Activated CD8-positive, alpha-beta memory T cell treated with anti-CD3 and anti-CD28 coated beads, Interleukin-2, amount 10 ng/mL, durations not matched to agents 7 days and 5 days (primary cell): ENCODE measurements at places on chromosomes 1 and 21. TPM values are rescaled to one million over a fixed set of nuclear protein-coding genes. Genes with fewer than 3 reads are reported as not detected.

CFAP57 gene
- total RNA-seq = 0.09 TPM

DCST2 gene
- 0.29 TPM for total RNA-seq

APH1A gene
- total RNA-seq = 122 TPM

- no peak overlapping the region for H3K27ac ChIP-seq
- no peaks in the 10 kb centered on the region for H3K36me3 ChIP-seq
- H3K4me3 ChIP-seq = no peak overlapping the region
Measured at GRCh38 chr1:179785031-179785431, 41.9 kb downstream of the FAM163A start.

DNA sequence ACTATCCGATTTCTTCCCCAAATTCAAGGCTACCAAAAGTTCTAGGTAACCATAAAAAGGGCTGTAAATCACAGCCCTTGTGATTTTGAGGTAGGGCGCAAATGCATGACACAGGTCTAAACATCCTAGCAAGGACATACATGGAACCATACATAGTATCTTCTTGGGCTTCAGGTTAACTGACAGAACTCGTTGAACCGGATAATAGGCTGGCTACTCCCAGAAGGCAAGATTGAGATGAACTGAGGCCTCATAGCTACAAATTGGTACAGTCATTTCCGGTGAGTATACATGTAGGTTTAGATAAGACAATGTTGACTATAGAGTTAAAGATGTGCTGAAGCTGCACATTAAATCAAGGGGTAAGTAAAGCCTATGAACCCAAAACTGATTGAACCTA, 27.3 kb upstream of the TP53BP2 start:
- no peaks in the 10 kb centered on the region for H3K36me3 ChIP-seq
- H3K27ac ChIP-seq = no peak overlapping the region
- no peak overlapping the region for H3K4me3 ChIP-seq

DNA sequence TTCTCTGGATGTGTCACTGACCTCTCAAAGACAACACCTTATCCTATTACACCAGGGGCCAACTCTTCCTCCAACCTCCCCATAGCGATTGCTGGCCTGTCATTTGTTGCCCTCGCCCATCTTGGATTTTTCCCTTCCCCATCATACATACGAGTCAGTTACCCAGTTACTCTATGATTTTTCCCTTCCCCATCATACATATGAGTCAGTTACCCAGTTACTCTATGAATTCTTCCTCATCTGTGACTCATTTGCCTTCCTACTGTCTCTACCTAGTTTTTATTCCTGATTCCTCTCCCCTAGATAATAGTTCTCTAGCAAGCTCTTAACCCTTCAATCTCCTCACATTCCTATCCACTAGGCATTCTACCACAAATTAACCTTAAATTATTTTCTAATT, 178.8 kb downstream of the NR5A2 start:
- peaks cover 33% of the 10 kb centered on the region for H3K27me3 ChIP-seq
- no peak overlapping the region for H3K4me3 ChIP-seq
- no peak overlapping the region for H3K27ac ChIP-seq
- H3K4me1 ChIP-seq = peaks cover 4% of the 10 kb centered on the region

GRCh38 chr1:212754680-212755079, 36.9 kb downstream of the NSL1 start:
- H3K27ac ChIP-seq = peak overlapping the region; percentile 49
- H3K4me1 ChIP-seq = peaks cover 54% of the 10 kb centered on the region
- peaks cover 6% of the 10 kb centered on the region for H3K36me3 ChIP-seq
- H3K27me3 ChIP-seq = no peaks in the 10 kb centered on the region

GRCh38 chr1:226690460-226690982, 48.6 kb downstream of the ITPKB start:
- H3K4me1 ChIP-seq = peaks cover 70% of the 10 kb centered on the region
- peak overlapping the region; percentile 90 for H3K27ac ChIP-seq
- H3K4me3 ChIP-seq = peak overlapping the region; percentile 32
- peaks cover 13% of the 10 kb centered on the region for H3K36me3 ChIP-seq
- DNase-seq = peak; percentile 66
- no peaks in the 10 kb centered on the region for H3K27me3 ChIP-seq

DNA sequence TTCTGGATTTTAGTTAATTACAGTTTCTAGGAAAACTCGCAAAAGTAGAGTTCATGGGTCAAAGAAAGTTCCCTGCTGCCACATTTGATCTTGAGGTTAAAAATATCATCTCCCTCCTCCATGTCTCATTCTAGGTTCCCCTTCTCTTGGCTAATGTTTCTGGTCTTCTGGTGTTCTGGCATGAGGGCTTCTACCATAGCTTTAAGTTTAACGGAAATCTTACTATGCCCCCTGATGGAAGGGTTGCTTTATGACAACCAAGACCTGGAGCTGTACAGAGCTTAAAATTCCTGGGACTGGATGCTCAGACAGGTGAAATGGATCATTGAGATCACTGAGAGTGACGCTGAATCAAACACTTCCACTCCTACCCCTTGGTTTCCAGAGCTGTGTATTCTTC, 1881.7 kb downstream of the MRPL39 start:
- no peak overlapping the region for H3K27ac ChIP-seq
- H3K4me1 ChIP-seq = no peaks in the 10 kb centered on the region
- H3K36me3 ChIP-seq = no peaks in the 10 kb centered on the region
- no peaks in the 10 kb centered on the region for H3K27me3 ChIP-seq
- no peak for DNase-seq

C1orf52 gene
- 28.7 TPM for total RNA-seq

DNA sequence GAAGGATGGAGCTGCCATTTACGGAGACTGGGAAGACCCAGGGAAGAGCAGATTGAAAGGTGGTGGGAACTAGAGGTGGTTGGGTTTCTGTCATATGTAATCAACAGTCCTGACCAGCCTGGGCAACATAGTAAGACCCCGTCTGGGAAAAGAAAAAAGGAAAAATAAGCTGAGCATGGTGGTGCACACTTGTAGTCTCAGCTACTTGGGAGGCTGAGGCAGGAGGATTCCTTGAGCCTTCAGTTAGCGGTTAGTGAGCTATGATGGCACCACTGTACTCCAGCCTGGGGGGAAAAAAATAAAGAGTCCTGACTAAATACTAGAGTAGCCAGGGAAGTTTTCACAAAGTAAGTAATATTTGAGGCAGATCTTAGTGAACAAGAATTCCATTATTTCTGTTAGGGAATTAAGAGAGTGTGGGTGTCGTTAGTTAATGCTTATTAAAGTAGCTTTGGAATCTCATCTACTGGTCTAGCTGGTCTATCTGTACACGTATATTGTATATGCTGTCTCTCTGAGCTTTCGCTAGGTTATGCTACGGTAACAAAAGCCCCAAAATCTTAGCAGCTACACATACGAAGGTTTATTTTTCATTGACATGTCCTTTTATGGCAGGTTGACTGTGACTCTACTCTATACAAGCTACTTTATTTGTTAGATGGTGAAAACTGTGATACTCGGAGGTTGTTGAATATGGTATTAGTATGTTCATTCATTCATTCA, 4.4 kb downstream of the NBPF1 start:
- H3K36me3 ChIP-seq = no peaks in the 10 kb centered on the region
- DNase-seq = no peak
- H3K4me3 ChIP-seq = no peak overlapping the region
- no peak overlapping the region for H3K27ac ChIP-seq

DNA sequence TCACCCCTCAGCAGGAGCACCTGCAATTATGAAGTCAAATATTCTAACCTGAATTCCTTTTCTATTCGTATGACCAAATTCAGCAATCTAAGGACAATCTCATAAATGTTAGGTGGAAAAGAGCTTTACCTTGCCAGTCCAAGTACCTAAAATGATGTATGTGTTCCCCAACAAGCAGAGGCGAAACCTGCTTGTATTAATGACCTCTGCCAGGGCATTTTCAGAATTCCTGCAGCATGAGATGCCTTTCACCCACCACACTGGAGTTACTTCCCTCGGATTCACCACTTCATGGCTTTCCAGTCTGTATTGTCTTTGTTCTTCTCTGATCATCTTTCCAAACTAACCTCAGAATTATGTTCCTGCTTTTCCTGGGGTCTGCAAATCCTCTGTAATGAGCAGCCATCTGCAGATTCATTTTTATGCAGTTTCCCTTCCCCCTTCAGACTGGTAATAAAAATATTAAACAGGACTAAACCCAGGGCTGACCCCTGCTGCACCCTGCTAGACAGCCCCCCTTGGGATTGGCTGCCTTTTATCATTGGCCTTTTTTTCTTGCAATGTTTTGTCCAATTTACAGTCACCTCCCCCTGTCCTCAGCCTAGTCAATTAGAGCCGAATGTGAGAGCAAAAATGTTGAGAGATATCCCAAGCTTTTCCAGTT, 26.6 kb upstream of the CASQ2 start:
- no peaks in the 10 kb centered on the region for H3K4me1 ChIP-seq
- no peak for DNase-seq
- no peak overlapping the region for H3K27ac ChIP-seq
- H3K27me3 ChIP-seq = peaks cover 21% of the 10 kb centered on the region
- no peak overlapping the region for H3K4me3 ChIP-seq

DNA sequence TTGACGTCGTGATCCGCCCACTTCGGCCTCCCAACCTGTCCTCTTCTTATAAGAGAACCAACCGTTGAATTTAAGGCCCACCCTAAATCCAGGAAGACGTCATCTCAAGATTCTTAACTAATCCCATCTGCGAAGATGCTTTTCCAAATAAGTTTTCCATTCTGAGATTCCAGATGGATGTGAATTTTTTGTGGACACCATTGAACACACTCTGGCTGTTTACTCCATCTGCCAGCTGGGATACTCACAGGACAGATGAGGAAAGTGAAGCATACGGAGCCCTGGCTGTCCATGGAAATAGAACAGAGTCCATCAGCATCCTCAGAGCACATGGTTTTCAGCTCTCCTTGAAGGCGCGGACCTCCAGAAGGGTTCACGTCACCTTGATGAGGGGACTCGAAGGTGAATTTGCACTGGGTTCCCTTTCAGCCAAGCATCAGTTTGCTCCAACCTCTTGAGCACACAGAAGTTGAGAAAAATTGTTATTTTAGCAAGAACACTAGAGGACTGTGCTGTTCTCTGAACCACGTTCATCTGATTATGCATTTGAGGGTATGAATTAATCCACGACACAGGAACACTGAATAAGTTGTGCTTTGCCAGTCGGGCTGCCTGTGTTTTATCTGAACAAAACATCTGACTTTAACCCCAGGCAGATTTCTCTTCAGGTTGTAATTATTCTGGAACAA, 68.6 kb downstream of the KAZN start:
- H3K4me3 ChIP-seq = no peak overlapping the region
- no peak overlapping the region for H3K27ac ChIP-seq

GRCh38 chr1:163980394-163980793, 578.6 kb upstream of the PBX1 start:
- H3K27ac ChIP-seq = no peak overlapping the region
- no peak for DNase-seq
- H3K4me1 ChIP-seq = no peaks in the 10 kb centered on the region

DNA sequence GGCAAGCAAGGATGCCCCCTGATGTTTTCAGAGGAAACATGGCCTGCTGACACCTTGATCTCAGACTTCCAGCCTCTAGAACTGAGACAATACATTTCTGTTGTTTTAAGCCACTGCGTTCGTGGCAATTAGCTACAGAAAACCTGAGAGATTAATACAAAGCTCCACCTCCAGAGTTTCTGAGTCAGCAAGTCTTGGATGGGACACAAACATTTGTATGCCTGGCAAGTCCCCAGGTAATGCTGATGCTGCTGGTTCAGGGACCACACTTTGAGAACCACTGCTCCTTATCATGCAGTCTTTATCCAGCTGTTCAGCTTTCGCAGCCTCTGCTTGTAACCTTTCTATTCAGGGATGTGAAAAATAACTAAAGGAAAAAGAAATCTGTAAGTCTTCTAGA, 565.7 kb upstream of the PLXNA2 start:
- DNase-seq = no peak
- H3K4me1 ChIP-seq = no peaks in the 10 kb centered on the region
- H3K36me3 ChIP-seq = no peaks in the 10 kb centered on the region
- H3K27me3 ChIP-seq = no peaks in the 10 kb centered on the region
- H3K27ac ChIP-seq = no peak overlapping the region

GRCh38 chr1:159835862-159836525, 9.3 kb downstream of the SLAMF8 start:
- H3K4me3 ChIP-seq = no peak overlapping the region
- H3K27ac ChIP-seq = no peak overlapping the region
- no peaks in the 10 kb centered on the region for H3K36me3 ChIP-seq

BLACAT1 gene
- 0.47 TPM for total RNA-seq

ANXA9 gene
- 0.23 TPM for total RNA-seq

DNA sequence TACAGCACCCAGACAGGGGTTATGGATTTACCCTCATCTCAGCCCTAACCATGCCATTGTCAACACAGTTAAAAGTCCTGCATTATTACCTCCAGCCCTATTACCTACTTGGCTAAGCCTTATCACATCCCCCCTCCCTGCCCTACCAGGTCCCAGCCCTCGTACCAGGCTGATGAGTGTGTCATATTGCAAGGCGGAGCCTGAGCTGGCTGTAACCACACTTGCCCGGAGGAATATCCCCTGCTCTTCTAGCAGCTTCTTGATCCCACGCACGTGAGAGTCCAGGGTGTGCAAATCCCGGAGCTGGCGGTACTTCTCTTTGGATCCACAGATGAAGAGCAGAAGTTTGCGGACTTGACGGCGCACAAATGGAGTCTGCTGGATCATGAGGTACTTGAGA, 87.4 kb downstream of the UBR4 start:
- H3K36me3 ChIP-seq = peaks cover 77% of the 10 kb centered on the region
- peaks cover 16% of the 10 kb centered on the region for H3K4me1 ChIP-seq
- H3K27me3 ChIP-seq = no peaks in the 10 kb centered on the region
- H3K4me3 ChIP-seq = no peak overlapping the region

DNA sequence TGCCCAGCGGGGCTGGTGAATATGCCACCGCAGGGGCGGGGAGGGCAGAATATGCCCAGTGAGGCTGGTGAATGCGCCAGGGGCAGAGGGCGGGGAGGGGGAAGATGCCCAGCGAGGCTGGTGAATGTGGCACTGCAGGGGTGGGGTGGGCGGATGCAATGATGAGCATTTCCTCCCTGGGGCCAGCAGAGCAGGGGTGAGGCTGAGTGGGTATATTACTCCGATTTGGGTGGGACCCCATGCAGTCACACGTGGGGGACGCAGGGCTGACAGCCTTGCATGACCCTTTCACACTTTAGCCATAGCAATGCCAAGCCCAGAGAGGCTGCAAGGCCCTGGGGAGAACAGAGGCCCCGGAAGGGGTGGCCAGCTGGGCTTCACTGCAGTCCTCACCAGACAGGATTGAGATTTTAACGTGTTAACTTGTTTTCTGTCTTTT, 9.3 kb upstream of the SLX9 start:
- H3K27ac ChIP-seq = peak overlapping the region; percentile 83
- H3K4me3 ChIP-seq = peak overlapping the region; percentile 67
- H3K27me3 ChIP-seq = no peaks in the 10 kb centered on the region
- H3K36me3 ChIP-seq = no peaks in the 10 kb centered on the region

DNA sequence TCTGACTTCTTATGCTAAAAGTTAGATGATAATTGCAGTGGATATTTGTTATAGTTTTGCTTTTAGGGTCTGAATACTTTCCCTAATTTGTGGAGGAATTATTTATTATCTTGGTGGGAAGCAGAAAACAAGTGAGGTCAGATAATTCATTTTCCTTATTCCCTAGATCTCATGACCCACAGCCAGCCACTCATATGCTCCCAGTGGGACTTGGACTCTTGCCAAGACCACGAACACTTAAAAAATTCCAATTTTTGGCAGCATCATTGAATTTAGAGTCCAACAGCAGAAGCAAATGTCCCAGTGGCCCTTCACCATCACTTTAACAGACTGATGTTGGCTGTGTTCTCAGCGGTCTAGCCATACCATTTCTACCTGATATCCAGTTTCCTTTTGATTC, 204.2 kb downstream of the HMCN1 start:
- H3K27me3 ChIP-seq = no peaks in the 10 kb centered on the region
- no peak for DNase-seq
- no peaks in the 10 kb centered on the region for H3K36me3 ChIP-seq
- H3K4me1 ChIP-seq = no peaks in the 10 kb centered on the region

HORMAD1 gene
- 0.26 TPM for total RNA-seq

TMIGD3 gene
- 0.23 TPM for total RNA-seq

TGFB2 gene
- not detected for total RNA-seq

CYP4Z1 gene
- total RNA-seq = not detected
